Activated naive CD4-positive, alpha-beta T cell (primary cell): ENCODE measurements at places on chromosomes 7 and 10.

- no peak for DNase-seq
Observed at GRCh38 chr10:104273899-104274575, 5.1 kb downstream of the GSTO2 start.

DNA sequence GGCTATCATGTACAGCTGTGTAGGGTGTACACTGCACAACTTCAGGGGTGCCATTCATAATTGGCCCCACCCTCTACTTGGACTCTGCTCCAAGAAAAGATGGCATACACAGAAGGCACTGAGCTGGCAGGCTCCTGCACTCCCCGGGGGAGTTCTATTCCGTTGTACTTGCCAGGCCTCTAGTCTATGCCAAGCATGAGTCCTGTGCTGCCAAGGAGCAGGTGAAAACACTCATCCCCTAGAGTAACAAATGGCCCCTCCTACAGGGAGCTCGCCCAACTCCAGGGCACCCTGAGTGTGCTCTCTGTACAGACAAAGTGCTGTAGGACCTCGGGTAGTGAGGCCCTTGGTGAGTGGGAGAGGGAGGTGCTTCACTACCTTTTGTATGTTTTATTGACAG lies 127.2 kb downstream of the SLIT1 start:
- no peak for DNase-seq

- no peak for DNase-seq
Observed at GRCh38 chr10:132967540-132967939, 25.2 kb upstream of the CFAP46 start.

- DNase-seq, result no peak
Observed at GRCh38 chr7:127870231-127870907, 160.9 kb downstream of the LRRC4 start.

DNA sequence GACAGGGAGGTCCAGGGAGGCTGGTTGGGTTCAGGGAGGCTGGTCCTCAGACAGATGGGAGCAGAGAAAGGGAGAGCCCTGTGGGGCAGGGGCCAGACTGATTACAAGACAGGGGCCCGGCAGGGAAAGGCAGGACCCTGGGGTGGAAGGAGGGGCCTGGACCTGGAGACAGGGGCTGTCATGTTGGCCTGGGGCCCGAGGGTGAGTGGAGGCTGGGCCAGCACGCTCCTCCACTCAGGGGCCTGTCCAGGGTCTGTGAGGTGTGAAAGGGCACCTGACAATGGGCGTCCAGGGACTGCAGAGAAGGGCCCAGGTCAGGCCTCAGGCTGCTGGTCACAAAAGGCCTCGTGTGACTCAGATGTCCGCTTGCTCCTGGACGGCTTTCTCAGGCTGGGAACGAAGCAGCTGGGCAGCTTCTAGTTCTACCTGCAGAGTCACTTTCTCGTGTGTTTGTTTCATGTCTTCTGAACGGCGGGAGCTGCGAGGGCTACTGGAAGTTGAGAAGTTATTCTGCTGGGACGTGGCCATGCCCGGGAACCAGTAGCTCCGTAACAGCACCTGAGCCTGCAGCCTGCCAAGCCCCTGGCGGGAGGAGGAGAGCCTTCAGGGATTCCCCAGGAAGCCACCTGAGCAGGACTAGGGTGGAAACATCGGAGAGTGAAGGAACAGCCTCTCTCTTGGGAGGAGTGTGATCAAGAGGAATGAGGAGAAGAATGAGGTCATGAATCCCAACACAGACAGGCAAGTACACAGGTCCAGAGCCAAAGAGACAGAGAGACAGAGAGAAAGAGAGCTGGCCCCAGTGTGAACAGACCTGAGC lies 65.8 kb downstream of the KLF6 start:
- DNase-seq, result no peak

DNA sequence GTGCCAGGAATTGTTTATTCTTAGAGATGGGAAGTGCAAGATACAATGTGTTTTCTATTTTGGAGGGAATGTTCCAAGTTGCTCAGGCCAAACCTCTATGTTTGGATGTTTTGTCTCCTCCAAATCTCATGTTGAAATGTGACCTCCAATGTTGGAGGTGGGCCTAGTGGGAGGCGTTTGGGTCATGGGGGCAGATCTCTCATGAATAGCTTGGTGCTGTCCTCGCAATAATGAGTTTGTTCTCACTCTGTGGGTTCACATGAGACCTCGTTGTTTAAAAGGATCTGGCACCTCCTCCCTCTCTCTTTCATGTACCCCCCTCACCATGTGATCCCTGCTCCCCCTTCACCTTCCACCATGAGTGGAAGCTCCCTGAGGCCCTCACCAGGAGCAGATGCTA lies 8.3 kb upstream of the GDF10 start:
- no peak for DNase-seq
